ENCODE measurements at places on chromosomes 1 and 21.

DNA sequence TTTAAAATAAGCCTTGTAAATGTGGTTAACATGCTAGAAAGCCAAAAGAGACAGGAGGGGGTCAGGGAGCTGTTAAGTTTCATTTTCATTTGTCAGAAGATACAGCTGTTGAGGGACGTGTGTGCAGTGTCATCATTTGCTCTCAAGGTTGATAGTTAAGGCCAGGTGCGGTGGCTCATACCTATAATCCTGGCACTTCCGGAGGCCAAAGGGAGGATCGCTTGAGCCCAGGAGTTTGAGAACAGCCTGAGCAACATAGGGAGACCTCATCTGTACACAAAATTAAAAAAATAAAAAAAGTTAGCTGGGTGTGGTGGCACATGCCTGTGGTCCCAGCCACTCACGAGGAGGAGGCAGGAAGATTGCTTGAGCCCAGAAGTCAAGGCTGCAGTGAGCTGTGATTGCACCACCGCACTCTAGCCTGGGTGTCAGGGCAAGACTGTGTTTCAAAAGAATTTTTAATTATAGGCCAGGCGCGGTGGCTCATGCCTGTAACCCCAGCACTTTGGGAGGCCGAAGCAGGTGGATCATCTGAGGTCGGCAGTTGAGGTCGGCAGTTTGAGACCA is 22.7 kb downstream of the ZBTB8OS start:
- DNase-seq, result no peak

- no peak for DNase-seq
Measured at GRCh38 chr1:224629965-224630364, 13.8 kb downstream of the CNIH3 start.

DNA sequence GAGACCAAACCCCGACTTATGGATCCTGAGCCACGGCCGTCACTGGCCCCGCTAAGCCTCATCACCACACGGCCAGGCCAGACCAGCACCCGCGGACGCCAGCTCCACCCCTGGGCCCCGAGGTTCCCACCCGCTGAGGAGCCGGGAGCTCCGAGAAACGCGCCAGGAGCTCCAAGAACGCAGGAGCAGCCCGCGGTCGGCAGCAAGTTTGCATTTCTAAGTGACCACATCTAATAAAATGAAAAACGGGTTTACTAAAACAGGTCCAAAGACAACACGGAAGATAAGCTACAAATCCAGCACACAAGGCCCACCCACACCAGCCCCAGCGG is 8.1 kb upstream of the C1QTNF12 start:
- no peak for DNase-seq

DNA sequence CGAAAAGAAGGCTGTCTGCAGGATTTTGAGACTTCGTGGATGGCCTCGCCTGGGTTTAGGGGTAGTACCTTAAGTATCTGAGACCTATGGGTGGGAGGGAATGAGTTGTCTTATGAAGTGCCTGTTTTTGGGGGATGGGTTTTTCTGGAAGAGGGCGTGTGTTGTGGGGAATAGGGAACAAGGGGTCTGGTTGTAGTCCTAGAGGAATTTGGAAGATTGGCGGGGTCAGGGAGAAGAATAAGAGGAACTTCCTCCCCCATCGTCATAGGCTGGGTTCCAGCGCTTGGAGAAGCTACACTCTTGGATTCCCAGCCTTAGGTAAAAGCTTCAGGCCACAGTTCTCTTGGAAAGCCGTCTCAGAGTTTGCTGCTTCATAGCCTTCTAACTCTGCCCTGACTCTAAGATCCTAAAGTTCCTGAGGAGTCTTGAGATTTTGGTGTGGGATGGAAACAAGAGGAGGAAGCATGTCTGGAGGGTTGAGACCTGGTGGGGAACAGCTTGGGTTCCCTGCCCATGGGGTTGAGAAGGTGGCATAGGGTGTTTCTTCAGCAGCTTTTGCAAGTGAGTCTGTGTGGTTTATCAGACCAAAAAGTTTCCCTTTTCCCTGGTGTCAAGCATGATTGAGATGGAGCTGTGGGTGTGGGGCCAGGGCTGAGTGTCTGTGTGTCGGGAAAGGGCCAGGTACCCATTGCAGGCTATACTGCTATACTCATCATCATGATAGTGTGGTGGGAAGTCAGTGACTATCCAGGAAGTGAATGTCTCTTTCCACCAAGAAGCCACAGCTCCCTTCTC is 1.8 kb downstream of the VANGL2 start:
- no peak for DNase-seq

DNA sequence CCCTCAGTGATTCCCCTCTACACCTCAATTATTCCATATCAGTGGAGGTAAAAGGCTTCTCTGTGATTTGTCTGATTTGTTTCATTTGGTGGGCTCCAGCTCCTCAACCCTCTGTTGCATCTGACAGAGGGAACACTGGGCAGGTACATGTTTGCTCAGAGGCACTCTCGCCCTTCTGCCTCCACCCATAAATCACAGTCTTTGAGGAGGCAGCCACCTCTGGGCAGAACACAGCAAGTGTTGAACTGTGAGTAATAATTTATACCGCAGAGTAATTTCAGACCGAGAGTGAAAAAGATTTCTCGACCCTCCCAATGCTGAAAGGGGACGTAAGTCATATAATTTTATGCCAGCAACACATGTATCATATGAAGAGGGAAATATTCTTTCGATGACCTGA is 330.1 kb upstream of the PBX1 start:
- DNase-seq, result no peak

DNA sequence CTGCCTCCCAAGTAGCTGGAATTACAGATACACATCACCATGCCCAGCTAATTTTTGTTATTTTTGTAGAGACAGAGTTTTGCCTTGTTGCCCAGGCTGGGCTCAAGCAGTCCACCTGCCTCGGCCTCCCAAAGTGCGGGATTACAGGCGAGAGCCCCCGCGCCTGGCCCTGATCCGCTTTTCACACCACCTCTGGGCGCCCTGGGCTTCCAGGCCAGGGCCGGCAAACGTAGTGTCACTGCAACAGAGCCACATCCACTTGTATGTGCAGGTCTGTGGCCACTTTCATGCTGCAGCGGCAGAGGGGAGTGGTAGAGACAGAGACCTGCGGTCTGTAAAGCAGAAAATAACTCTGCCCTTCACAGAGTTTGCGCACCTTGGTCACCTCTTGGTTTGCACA is 29.5 kb downstream of the RRP1B start:
- DNase-seq, result no peak

DNA sequence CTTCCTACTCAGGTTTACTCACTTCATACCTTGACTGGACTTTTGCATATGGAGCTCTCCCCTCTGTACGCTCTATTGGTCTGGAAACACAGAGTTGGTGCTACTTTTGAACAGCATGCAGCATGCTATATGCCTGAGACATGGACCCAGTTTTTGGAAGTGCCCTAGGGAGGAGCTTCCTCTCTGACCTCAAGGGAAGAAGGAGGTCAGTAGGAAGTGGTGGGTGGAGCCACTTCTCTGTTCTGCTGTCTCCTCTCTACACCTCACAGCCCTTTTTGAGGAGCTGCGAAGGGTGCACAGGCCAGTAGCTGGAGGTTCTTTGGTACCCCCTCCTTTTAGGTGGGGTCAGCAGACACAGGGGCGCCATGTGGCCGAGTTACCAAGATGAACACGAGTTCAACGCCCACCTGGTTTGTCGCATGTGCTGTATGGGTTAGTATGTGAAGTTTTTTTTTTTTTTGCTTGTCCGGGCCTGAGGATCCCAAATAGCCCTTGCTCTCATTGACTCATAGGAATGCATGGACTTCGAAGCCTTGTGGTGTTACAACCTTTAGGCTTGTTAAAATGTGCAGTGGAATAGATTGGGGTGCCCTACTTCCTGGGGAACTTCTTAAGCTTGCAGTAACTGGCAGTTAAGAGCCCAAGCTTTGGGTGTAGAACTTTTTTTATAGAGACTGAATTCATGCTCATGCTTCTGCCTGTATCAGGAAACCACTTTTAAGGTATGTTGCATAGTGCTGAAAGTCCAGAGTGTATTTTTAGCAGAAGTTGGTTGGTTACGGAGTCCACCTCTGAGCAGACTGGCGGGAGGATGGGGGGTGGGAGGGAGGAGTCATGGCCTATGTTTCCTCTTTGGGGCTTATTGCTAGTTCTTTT is 10.7 kb downstream of the MACF1 start:
- DNase-seq, result no peak

DNA sequence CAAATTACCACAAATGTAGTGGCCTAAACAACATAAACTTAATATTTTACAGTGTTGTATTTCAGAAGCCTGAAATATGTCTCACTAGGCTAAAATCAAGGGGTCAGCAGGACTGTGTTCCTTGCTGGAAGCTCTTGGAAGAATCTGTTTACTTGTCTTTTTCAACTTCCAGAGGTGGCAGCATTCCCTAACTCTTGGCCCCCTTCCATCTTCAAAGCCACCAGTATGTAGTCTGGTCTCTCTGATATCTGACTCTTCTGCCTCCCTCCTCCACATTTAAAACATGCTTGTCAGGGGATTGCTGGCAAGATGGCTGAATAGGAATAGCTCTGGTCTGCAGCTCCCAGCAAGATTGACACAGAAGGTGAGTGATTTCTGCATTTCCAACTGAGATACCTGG is 567.5 kb downstream of the PLA2G4A start:
- DNase-seq, result no peak

DNA sequence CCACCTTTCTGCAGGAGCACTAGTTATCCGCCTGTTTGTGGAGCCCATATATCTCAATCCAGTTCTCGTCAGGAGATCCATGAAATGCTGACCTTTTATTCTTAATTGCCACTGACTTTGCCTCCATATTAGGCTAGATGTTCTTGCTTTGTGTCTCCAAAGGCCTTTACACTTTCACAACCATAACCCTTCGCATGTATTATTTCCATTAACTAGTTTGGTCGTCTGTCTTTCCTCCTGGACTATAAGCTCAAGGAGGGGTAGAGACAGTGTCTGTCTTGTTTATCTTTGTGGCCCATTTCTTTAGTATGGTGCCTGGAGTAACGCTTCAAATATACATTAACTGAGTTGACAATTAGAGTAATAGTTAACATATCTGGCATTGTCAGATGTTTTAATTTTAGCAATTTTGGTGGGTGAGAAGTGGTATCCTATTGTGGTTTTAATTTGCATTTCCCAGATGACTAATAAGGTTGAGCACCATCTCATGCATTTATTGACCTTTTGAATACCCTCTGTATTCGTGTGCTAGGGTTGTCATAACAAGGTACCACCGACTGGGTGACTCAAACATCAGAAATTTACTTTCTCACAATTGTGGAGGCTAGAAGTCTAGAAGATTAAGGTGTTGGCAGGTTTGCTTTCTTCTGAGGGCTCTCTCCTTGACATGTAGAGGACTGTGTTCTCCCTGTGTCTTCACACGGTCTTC is 21.7 kb upstream of the IL12RB2 start:
- no peak for DNase-seq

- no peak for DNase-seq
Measured at GRCh38 chr1:45685308-45686014, 872 bp downstream of the GPBP1L1 start.

DNA sequence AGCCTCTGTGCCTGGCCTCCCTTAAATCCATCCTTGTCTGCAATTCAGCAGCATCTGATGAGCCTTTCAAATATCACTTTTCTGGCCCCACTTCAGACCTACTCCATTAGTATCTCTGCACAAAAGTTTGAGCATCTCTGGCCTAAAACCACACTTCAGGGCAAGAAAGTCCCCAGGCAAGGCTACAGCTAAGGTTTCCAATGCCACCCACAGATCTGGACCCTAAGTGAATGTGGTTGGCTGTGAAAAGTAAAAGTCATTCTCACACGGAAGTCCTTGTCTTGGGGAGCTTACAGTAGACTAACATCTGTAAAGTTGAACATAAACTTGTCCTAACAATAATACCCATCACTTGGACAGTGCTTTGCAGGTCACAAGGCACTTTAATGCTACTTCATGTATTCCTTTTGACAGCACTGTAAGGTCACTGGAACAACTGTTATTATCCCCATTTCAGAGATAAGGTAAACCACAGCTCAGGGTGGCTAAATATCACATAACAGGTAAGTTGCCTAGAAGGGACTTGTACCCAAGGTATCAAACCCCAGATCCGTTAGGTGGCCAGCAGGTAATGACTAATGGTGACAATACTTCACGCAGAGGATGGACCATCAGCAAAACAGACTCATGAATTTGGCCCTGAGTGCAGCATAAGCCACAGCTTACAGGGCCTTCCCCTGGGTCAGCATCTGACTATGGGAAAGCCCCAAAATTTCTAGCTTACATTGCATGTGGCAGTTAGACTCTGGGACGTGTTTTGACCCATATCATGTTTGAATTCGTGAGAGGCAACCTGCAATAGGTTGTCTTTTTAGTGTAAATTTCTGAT is 356.0 kb downstream of the HHAT start:
- no peak for DNase-seq

DNA sequence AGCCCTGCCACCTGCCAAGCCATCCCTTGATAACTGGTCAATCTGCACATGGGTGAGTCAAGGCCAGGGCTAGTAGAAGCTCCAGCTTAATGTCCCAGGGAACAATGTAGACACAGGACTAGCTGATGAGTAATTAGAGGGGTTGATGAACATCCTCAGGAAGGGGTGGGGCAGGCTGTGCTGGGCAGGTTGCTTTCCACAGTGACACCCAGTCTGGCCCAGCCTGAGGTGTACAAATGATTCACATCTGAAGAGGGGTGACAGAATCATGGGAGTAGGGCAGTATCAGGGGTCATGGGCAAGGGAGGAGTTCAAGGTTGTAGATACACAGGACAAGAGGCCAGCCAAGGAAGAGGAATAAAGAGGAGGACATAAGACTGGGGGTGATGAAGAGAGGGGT is 4.3 kb downstream of the LPAR3 start:
- peak; percentile 5 for DNase-seq

GRCh38 chr1:20668581-20668980 is 7.4 kb upstream of the DDOST start:
- DNase-seq, result no peak

- DNase-seq, result no peak
Measured at GRCh38 chr1:210298296-210298695, 30.4 kb upstream of the HHAT start.

- DNase-seq, result no peak
Measured at GRCh38 chr1:197312163-197312562, 44.1 kb downstream of the CRB1 start.

DNA sequence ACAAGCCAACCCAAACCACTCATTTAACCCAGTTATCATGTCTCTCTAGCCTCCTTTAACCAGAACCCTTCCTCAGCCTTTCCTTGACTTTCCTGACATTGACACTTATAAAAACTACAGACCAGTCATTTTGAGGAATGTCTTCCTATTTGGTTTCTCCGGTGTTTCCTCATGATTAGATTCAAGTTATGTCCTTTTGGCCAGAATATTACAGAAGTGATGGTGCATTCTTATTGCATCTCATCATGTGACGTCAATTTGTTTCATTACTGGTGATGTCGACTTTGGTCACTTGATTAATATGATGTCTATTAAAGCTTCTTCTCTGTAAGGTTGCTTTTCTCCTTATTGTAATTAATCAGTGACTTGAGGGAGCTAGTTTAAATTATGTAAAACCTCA is 6.1 kb upstream of the RCSD1 start:
- DNase-seq, result no peak

GRCh38 chr1:3103967-3104677 is 35.1 kb downstream of the PRDM16 start:
- no peak for DNase-seq

DNA sequence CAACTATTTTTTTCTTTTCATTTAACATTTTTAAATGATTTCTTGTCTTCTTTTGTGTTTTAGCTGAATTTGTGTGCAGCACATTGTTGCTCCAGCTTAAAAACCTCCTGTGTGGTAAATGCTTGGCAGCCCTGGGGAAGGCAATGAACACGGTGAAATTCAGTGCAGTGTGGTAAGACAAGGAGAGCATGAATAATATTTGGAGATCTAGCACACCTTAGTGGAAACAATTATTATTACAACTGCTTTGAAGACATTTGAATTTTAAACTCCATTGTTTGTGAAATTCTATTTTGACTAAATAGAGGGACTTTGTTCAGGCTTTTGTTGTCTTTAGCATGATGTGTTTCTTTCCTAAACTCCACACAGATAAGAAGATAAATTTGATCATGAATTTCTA is 242.6 kb upstream of the CXADR start:
- no peak for DNase-seq

All from stimulated activated CD8-positive, alpha-beta memory T cell treated with anti-CD3 and anti-CD28 coated beads, Interleukin-7, amount 100 ng/mL, for 48 hours (primary cell).